GM12865 (cell line): ENCODE measurements at places on chromosomes 2 and 18.
A peak's percentile ranks its signal among the peaks of the same experiment; 100 is the strongest.

DNA sequence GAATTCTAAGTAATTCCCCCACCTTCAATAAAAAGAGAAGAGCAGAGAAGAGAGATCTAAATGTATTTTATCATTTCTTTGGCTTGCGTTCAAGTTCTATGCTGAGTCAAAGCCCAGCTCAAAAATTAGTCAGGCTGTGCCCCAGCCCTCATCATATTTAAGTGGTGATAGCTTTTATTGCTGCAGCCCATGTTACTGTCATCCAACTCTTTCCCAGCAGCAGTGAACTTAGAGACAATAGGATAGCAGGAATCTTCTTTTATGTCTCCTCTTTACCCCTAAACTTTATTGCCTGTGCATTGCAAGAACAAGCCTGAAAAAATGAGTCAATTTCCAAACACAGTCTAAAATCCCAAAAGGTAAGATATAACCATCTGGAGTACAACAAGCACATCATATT, 1599.3 kb upstream of the PIK3C3 start:
- DNase-seq = no peak

GRCh38 chr2:240701091-240701735, 9.5 kb downstream of the AQP12A start:
- DNase-seq = no peak

DNA sequence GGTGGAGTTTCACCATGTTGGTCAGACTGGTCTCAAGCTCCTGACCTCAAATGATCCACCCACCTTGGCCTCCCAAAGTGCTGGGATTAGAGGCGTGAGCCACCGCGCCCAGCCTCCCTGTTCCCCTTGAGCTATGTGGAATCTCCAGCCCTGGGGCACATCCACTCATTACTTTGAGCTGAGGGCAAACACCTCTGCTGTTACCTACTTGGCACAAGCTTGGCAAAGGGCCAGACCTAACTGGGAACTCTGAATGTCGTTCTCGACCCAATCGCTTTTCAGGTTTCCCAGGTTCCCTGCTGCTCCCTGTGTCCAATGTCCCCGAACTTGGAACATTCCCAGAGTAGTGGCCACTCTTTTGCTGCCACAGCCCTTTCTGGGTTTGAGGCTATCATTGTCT, 40.6 kb downstream of the CHST10 start:
- no peak for DNase-seq

DNA sequence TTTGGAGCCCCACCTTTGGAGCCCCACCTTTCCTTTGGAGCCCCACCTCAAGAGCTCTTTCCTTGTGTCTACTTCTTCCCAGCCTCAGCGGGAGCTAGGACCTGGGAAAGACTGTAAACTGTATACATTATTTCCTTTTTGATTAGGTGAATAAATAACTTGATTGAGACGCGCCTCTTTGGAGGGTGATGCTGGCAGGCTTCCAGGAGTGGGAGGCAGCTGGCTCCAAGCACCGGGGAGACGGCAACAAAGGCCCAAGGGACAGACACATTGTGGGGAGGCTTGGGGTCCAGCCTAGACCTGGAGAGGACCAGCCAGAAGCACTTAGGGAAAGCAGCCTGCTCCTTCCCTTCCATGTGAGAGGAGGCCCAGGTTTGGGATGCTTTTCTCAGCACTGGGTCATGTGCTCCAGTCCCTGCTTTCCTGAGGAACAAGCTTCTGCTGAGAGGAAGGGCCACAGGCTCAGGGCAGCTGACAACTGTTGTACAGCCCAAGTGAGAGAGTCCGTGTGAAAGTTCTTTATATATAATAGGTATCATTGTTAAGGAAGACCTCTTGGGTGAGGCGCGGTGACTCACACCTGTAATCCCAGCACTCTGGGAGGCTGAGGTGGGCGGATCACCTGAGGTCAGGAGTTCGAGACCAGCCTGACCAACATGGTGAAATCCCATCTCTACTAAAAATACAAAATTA, 297.2 kb upstream of the SLC14A2 start:
- DNase-seq = no peak

DNA sequence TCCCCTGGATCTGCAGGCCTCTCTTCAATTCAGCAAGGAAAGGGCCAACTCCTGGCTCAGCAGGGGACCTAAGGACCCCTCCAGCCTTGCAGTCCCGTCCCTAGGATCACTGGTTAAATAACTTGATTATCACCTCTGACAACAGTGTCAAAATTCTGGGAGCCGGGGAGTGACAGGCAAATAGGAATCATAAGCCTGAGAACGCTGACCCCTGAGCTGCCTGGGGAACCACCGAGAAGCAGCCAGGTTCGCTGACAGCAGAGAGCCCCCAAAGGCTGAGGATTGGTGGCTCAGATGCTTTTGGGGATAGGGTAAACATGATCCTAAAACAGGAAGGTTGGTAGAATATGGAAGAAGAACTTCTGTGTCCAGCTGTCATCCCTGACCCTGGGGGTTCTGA, 17.5 kb upstream of the TNS1 start:
- no peak for DNase-seq

DNA sequence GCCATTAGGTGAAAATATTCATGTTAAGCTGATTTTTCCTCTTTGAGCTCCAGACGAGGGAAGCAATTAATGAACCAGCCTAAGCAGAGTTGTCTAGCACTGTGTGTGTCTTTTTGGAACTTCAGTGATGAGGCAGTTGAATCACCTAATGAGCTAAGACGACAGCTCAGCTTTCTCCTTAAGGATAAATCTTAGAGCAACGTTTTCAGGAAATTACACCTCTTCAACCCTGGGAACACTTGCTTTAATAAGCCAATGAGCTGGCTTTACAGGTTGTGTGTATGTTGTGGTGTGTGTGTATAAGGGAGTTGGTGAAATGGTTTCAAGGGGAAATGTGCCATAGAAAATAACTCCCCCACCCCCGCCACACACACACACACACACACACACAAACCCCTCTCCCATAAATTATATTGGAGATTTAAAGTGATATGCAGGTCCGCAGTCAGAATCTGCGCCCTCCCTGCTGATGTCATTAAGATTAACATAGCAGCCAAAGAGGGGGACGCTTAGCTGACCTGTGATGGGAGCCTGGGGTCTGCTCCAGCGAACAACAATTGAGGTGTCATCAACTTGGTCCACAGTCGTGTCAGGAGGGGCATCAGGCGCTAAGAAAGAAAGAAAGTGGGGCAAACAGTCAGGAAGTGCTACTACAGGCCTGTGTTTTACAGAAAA, 28.1 kb downstream of the FN1 start:
- no peak for DNase-seq

- no peak for DNase-seq
Observed at GRCh38 chr2:66696886-66697285, 262.0 kb downstream of the MEIS1 start.

DNA sequence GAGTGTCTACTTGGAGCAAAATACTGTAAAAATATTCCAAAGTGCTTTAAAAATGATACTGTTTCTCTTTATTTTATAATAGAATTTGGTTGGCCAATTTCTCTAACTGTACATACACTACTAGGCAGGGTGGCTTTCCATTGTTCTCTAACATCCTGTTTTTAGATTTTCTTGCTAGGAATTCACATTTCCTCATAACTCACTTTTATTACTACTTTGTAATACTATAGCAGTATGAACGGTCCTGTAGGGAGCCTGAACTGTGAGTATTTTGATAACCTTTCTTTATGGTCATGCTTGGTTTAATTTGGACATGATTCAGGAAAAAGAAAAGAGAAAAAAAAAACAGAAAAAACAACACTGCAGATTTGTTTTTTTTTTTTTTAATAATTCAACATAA, 37.8 kb downstream of the GCG start:
- DNase-seq = no peak

DNA sequence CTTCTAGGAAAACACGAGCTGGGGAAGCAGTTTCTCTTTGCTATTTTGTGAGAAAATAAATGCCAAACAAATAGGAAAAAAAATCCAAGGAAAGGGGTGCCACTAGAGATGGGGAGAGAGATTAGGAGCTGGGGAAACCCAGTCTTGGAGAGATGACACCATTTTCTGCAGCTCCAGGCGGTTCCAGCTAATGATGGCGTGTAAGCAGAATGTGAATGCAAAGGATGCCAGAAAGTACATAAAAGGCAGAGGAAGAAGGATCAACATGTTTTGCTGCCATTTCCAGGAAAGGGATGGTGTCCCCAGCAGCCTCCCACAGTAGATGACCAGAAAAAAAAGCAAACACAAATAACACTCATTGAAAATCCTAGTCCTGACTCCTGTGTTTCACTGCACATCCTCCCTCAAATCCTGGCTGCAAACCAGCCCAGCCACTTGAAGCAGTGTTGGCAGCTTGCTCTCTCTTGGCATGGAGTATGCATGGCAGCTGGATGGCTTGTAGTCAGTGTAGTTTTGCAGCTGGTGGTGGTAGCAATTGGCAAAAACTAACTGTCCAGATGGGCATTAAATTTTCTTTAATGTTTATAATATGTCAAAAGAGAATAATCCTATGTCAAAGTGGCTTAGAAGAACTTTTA, 93.6 kb downstream of the FTCDNL1 start:
- no peak for DNase-seq

GRCh38 chr18:26307161-26307773, 81.0 kb downstream of the TAF4B start:
- peak; percentile 76 for DNase-seq

DNA sequence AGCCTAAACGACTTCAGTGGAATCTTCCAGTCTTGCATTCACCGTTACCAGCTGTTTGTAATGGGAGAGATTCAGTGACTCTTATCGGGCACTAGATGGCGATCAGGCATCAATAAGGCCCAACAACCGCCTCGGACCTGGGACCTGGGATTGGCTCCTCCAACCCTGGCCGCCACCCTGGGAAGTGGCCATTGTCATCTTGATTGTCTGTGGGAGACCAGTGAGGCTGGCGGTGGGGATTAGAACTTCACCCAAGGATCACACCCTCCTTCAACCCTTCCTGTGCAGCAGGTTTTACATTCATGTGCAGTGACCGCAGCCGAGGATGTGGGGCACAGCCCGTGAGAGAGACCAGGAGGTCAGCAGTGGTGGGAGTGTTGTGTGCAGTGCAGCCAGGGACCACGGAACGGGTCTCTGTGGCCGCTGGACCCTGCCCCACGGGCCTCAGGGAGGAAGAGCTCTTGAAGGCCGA, 85.3 kb downstream of the SPP2 start:
- peak; percentile 66 for DNase-seq

GRCh38 chr18:64966667-64967066, 784.1 kb upstream of the CDH7 start:
- DNase-seq = no peak

GRCh38 chr2:86203614-86204013, 4.4 kb downstream of the MRPL35 start:
- DNase-seq = no peak

DNA sequence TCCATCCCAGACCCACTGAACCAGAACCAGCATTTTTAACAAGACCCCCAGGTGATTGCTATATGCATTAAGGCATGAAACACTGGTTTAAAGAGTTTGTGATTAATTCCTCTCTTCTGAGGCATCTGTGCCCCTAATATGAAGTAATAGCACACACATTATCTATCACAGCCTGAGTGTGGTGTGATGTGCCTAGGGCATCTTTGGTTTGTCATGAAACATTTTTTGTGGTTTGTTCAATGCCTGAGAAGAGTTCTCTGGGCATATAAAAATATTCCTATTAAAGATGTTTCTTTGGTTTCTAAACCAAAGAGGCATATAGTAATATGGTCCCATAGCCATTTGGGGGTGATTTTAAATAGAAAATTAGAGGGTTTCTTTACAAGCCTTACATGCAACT, 221.7 kb upstream of the SPOPL start:
- no peak for DNase-seq

DNA sequence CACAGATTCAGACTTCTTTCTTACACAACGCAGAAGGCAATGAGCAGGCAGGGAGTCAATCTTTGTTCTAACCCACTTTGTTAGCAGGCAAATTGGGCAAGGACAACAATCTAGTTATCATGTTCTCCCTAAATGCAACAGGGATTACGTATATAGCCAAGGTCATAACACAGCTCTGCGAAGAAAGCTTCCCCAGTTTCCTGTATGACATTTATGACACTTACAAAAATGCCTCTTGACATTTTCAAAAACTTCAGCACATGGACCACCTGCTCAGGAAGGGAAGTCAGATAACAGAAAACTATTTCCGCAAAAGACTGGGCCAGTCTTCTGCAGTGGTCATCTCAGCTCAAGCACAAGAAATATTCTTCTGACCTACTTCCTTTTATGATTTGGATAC, 106.1 kb downstream of the IRS1 start:
- no peak for DNase-seq

DNA sequence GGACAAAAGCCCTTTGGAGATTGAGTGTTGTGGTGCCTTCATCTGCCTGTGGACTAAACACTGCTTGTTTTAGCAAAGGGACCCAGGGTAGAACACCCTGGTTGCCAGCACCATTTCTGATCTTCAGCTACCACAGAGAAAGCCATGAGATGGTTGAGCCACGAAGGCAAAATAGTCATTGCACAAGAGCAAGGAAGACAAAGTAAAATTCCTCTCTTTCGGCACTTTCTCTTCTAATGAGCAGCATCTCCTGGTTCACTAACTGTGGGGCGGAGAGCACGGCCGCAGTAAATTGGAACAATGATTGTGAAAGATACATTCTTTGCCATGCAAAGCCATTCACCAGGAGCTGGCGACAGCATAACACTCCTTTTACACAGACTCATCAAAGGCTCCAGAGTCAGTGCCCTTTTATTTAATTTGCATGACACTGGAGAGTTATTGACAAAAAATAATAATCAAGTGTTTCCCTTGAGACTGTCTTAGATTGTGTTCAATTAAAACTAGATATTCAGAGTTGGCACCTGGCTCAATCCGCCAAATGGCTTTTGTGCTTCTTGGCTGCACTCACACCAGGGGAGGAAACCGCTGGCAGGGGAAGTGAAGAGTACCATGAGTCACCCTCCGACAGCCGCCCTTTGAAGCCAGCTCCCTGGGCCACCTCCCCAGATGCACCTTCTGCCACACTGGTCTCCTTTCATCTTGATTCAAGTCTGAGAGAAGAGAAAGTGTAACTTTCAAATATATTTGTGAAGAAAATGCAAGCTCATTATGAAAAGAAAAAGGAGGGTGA, 100.5 kb upstream of the MEIS1 start:
- no peak for DNase-seq

DNA sequence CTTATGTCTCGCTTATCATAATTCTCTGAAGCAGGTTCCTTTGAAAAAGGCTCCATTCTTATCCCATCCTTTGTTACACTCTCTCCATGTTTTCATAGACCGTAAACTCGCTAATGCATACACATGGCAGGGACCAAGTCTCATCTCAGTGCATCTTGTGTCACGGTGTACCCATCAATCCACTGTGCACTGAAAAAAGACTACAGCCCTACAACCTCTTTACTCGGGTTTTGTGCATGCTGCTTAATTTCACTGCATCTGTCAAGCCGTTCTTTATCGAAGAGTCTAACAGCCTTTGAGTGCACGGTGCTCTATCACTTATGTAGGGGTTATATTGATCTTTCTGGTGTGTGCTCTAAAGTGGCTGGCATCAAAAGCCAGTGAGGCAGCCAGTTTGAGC, 302.9 kb upstream of the ERBB4 start:
- no peak for DNase-seq

DNA sequence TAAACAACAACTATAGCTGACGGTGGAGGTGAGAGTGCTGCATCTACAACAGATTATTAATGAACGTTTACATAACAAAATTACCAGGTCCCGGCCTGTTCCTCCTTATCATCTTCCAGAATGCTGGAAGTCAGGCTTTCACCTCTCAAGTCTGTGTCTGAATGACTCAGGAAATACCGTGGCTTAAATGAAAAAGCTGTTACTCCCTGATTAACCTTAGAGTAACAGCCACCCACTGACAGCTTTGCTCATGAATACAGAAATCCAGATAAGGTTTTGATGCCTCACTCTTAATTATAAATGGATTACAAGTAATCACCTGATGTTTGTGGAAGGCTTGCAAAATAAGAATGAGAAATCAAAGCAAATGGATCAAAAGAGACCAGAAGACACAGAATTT, 885.3 kb upstream of the CELF4 start:
- no peak for DNase-seq
